ENCODE measurements at places on chromosomes 1 and 21. TPM values are rescaled to one million over a fixed set of nuclear protein-coding genes. Genes with fewer than 3 reads are reported as not detected.

RHBDL2 gene
- polyA plus RNA-seq: 0.76 TPM

DNA sequence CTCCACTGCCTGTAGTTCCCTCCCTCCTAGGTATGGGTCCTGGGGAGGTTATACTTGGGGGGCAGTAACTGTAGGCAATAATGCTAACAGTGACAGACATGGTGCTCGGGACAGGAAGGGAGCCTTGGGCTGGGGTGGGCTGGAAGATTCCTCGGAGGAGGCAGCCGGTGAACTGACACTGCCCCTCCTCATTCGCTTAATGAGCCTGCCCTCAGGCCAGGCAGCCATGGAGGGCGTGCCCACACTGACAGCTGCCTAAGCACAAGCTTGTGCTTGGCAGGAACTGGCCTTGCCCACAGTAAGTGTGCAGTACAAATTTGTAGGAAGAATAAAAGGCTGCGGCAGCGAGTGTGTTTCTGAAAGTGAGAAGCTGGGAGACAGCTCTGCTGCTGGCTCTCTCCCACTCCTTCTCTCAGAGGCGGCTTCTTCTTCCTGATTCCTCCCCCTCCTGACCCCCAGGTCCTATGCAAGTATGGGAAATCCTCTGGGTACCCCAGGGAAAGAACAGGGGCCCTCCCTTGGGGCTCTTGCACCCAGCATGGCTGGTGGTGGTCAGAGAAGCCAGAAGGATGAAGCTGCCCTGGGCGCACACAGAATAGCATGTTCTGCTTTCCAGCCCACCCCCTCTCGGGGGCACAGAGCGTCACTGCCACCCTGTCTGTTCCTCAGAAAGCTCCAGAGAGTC is 23.6 kb downstream of the OPTC start:
- DNase-seq: no peak

DNA sequence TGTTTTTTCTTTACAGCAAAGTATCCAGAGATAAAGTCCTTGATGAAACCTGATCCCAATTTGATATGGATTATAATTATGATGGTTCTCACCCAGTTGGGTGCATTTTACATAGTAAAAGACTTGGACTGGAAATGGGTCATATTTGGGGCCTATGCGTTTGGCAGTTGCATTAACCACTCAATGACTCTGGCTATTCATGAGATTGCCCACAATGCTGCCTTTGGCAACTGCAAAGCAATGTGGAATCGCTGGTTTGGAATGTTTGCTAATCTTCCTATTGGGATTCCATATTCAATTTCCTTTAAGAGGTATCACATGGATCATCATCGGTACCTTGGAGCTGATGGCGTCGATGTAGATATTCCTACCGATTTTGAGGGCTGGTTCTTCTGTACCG is 6.5 kb downstream of the DEGS1 start:
- DNase-seq: no peak

CLCA1 gene
- not detected for polyA plus RNA-seq

GRCh38 chr1:17520041-17520440 is 19.5 kb upstream of the ARHGEF10L start:
- no peak for DNase-seq

GRCh38 chr1:26285366-26286063 is 5.6 kb downstream of the SH3BGRL3 start:
- DNase-seq: no peak

- DNase-seq: no peak
Observed at GRCh38 chr1:237108297-237109040, 66.5 kb downstream of the RYR2 start.

EPHA8 gene
- polyA plus RNA-seq: not detected

GRCh38 chr1:206955476-206956451 is 9.5 kb upstream of the PIGR start:
- no peak for DNase-seq

- DNase-seq: no peak
Observed at GRCh38 chr1:211566431-211567025, 12.4 kb downstream of the SLC30A1 start.

AGMAT gene
- 3.4 TPM for polyA plus RNA-seq

DNA sequence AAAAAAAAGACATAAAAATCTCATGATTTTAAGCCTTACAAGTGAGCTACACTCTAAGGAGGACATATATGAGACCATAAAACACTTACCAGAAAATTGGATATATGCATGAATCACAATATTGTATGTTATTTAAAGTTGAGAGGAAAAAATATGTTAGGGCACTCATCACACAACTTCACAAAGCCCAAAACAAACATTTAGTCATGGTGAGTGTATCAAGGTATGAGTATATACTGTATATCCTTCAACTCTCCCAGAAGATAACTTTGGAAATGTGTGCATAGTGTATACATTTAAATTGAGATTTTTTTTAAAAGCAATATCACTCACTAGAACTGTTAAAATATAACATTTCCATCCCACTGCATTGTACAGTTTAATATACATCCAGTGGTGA is 259.3 kb downstream of the SRGAP2C start:
- no peak for DNase-seq

DNA sequence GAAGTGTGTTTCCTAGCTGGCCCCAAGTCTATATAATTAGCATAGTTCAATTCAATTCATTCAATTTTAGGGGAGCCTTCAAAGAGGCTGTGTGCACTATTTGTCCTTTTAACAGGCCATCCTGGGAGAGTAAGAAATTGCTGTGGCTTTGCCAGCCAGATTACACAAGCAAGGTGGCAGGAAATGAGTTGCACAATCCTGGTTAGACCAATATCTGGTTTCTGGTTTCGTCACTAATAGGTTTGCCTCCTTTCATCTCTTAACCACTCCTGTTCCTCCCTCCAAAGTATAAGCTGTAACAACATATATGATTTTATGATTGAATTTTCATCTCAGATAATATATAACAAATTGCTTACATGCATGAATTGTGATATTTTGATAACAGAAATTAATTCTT is 84.1 kb upstream of the NEGR1 start:
- DNase-seq: no peak

DNA sequence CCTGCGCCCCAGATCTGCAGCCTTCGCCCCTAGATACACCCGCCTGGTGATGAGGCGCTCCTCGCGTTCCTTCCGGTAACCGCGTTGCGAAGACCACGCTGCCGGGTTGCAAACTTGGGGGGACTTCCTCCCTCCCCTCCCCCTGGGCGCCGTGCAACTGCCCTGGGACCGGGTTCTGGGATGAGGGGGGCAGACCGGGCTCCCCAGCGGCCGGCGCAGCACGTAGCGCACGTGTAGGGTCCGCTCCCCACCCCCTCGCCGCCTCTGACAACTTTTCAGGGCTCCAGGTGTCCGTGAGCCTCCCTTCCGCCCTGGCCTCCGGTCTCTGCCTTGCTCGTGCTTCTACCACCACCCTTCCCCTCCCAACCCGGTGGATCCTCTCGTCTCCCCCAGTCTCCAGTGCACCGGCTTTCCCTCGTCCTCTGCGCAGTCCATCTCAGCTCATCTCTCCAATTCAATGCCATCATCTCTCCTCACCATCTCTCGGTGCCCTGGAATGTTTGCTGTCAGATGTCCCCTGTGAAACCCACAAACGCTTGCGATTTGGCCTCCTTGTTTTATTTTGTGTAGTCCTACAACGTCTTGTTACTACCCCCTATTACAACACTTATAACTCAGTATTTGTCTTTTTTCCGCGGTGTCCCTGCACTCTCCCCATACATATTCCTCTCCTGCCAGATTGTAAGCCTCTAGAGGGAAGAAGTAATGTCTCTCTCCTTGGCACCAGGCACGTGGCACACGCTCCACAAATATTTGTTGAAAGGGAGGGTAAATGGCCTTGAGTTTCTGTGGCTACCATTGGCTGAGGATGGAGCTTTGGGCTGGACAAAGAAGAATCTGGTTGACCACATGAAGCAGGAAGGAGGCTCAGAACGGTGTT is 782 bp downstream of the PCAT6 start:
- peak; percentile 39 for DNase-seq

- DNase-seq: no peak
Observed at GRCh38 chr1:117447661-117448060, 80.4 kb downstream of the MAN1A2 start.

CTTNBP2NL gene
- 16.2 TPM for polyA plus RNA-seq

- DNase-seq: no peak
Observed at GRCh38 chr1:172827301-172827700, 168.4 kb downstream of the FASLG start.

GRCh38 chr1:12019858-12020509 is 686 bp downstream of the MIIP start:
- DNase-seq: no peak

- no peak for DNase-seq
Observed at GRCh38 chr1:31218705-31219104, 21.0 kb downstream of the NKAIN1 start.

OR2L5 gene
- polyA plus RNA-seq: not detected

SLC45A3 gene
- 2.3 TPM for polyA plus RNA-seq

OR10Z1 gene
- polyA plus RNA-seq: 0.10 TPM
